ENCODE measurements at places on chromosomes 5 and 9.

DNA sequence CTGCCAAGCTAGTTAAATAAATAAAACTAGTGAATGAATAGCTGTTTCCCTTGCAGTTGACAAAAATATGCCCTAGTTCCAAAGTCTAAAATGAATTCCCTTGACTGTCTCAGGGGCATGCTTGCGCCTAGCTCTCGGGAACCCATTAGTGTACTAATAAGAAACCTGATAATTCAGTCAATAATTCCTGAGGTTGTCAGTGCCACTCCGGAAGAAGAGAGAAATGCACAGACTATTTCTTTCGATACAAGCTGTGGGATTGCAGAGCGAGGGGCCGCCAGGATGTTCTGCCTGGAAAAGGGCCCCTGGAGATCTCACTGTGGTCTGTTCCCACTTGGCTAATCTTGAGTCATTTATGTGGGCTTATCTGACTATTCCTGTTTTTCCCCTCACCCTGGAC, 56.4 kb upstream of the LARP1 start:
- peak; percentile 46 for DNase-seq

DNA sequence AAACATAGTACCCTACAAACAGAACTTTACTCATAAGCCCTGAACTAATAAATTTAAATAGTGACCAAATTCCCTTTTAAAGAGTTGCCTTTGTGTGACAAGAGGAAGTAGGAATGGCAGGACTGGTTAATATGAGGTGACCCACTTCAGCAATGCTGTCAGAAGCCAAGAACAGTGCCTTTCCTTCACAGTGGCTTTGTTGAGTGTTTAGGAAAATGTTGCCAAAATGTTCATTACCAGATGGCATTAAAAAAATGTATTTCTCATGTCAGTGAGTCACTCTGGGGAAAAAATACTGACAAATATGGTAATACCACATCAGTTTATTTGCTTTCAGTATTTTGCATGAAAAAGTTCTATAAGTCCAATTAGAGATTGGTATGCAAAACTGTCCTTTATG, 103.3 kb downstream of the DIRAS2 start:
- peak; percentile 4 for DNase-seq

DNA sequence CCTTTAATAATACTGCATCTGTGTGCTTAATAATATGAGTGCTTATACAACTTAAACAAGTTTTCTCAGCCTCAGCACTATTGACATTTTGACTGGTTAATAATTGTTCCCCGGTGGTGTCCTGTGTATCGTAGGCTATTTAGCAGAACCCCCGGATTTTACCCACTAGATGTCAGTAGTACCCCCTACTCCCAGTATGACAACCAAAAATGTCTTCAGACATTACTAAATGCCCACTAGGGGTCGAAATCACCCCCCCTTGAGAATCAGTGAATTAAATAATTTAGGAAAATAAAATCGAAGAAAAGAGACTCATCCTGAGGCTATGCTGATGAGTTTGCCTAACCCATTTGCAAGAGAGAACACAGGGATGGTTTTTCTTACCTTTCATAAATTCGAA, 166.3 kb downstream of the ATP10B start:
- no peak for DNase-seq

DNA sequence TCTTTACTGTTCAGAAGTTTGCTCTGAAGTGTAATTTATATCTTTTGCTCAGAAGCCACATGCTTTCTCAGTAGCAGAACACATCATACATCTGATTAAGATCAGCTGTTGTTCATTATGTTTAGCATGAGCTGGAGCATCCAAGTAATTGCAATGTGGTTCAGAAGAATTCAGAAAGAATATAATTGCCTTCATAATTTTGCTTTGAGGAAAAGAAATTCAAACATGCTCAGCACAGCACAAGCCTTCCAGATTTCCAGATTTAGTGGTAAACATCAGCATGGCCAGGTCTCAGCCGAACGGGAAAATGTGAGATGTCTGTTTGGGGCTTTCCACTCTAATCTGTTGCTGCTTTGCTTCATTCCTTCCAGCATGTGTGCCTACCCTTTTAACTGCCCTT, 65.9 kb downstream of the ITGA1 start:
- peak; percentile 67 for DNase-seq

- DNase-seq = peak; percentile 30
These were observed 1.2 kb downstream of the JMY start for GRCh38 chr5:79236970-79237739.

GRCh38 chr5:17214893-17215292, 2.5 kb upstream of the BASP1 start:
- DNase-seq = no peak

DNA sequence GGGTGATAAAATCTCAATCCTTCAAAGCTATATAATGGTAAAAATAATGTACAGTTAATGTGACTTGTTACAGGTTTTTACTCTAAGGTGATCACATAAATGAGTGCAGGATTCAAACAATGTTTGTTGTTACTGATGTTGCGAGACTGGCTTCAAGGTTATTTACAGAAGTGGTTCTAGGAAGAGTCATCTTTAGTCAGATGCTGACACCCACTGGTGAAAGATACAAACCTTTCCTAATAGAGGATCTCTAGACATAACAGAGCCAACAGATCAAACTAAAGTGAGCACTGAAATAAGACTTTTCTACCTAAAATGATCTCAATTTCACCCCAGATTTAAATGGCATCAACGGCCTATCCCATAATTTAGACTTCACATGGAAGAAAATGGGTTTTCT, 20.2 kb downstream of the ARSB start:
- DNase-seq = peak; percentile 63

DNA sequence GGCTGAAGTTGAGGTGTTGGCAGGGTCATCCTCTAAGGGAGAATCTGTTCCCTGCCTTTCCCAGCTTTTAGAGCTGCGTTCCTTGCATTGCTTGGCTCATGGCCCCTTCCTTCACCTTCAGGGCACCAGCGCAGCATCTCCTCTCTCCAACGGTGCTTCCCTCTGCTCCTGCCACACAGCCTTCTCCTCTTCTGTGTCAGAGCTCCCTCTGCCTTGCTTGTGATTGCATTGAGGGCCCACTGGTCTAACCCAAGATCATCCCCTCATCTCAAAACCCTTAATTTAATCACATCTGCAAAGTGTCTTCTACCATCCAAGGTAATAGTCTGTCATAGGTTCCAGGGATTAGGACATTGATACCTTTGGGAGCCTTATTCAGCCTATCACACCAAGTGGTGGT, 205.7 kb upstream of the TBCA start:
- DNase-seq = no peak

DNA sequence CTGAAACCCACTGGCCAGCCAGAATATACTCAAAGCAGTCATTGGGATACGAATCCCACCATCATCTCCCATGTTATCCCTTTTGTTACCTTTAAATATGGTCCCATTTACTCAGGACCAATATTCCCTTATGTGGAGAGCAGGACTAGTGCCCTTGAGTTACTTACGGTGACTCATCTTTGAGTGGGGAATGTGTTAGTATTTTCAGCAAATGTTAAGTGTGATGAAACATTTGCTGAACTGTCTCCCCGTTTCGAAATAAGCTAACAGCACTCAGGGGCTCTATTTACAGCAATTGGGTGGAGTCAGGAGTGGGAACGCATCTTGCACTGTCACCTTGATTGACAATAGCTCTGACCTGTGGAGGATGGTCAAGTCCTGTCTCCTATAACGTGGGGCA, 67.4 kb downstream of the CTSL start:
- DNase-seq = peak; percentile 80

GRCh38 chr5:176181271-176181855, 56.9 kb upstream of the SIMC1 start:
- DNase-seq = no peak

- DNase-seq = peak; percentile 2
These were observed 57.3 kb upstream of the FNIP1 start for GRCh38 chr5:131854134-131854533.

- DNase-seq = no peak
These were observed 421.8 kb downstream of the ACTL7B start for GRCh38 chr9:108434036-108434435.

GRCh38 chr5:154285661-154286408, 95.3 kb downstream of the GALNT10 start:
- DNase-seq = peak; percentile 85

DNA sequence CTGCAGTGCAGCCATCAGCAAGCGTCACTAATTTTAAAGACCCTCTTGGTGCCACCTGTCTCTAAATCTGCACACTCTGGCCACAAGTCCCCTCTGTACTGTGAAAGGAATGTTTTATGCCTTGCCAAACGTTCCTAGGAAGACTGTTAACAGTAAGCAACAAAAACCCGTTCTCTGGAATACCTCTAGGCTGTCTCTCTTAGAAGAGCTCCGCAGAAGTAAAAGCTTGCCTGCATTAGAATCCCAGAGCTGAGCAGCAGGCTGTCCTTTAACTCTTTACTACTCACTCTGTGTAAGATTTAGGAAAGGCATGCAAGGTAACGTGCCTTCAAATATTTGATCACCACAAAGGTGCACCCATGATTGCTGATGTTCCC, 53.9 kb upstream of the C9orf72 start:
- no peak for DNase-seq

DNA sequence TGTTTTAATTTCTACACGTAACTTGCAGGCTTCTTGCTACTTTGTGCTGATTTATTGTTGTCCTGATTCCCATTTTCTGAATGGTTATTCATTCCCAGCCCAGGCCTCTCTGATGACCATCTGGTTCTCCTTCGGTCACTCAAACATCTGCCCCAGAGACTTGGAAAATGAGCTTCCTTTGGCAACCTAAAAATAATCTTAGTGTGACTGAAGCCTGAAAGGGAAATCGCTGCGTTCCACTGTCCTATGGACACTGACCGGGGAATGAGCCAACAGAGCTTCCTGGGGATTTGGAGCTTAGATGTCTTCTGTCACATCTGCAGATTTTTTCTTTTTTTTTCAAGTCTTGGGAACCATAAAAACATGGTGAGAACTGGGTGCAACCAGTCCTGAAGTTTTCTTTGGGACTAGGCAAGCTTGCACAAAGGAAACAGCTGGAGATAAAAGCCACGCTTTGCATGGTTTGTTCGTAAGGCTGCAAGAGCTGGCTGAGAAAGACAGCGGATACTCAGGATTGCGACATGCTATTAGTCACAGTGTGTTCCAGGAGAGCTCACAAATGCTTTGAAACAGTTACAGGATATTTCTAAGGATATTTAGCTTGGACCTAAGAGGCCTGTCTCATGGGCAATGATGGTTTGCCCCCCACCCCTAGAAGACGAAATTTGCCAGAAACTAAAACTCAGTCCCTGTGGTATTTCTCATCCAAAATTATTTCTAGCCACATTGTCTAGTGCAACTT, 146.2 kb downstream of the GOLPH3 start:
- peak; percentile 97 for DNase-seq

DNA sequence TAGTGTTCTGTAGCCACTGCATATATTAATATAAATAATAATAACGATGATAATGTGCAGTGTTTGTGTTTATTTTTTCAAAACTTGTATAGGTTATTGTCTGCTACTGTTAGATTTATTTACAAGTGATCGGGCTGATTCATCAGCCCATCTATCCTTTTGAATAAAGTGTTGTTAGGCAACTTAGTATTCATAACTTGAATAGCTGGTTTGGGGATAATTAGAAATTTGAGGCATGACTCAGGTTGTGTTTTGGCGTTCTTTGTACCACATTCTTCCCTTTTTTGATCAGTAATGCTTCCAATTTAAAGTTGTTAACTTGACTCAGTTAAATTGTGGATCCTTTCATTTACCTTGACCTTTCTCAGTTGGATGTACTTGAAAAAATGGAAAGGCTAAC, 69.7 kb downstream of the FOCAD start:
- peak; percentile 32 for DNase-seq

GRCh38 chr5:115333164-115333563, 36.7 kb upstream of the CCDC112 start:
- DNase-seq = peak; percentile 24

- no peak for DNase-seq
These were observed 389.0 kb upstream of the BRINP1 start for GRCh38 chr9:119758241-119758640.

- no peak for DNase-seq
These were observed 465.0 kb downstream of the BNC2 start for GRCh38 chr9:16405421-16405820.

DNA sequence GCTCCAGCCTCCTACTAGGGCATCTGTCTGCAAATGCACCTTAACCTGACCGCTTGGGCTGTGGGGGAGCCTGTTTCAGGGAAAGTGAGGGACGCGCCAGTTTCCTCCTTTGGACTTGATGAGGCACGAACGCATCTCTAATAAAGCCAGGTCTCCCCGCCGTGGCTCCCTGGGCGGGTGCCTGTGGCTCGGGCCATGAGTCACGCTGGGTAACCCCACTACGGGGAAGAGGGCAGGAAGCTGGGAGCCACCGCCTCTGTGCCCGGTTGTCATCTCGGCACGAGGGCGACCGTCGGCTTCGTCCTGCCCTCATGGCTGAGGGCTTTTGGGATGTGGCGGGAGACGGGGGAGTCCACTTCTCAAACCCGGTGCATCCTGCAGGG, 12.1 kb downstream of the NOTCH1 start:
- no peak for DNase-seq

DNA sequence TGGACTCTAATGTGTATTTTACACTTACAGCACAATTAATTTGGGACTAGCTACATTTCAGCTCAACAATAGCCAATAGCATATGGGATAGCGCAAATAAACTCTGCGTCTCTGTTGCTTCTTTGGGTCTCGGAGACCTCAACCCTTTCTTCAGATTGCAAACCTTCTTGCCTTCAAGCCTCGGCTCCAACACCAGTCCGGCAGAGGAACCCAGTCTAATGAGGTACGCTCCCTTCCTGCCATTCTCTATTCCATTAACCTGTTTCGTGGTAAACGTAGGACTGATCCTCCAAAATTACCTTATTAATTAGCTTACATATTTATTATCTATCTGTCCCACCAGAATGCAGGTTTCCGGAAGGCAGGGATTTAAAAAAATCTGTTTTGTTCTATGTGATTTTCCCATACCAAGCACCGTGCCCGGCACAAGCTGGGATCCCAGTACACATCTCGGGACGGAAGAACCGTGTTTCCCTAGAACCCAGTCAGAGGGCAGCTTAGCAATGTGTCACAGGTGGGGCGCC, 525 bp upstream of the DAPK1 start:
- DNase-seq = no peak

DNA sequence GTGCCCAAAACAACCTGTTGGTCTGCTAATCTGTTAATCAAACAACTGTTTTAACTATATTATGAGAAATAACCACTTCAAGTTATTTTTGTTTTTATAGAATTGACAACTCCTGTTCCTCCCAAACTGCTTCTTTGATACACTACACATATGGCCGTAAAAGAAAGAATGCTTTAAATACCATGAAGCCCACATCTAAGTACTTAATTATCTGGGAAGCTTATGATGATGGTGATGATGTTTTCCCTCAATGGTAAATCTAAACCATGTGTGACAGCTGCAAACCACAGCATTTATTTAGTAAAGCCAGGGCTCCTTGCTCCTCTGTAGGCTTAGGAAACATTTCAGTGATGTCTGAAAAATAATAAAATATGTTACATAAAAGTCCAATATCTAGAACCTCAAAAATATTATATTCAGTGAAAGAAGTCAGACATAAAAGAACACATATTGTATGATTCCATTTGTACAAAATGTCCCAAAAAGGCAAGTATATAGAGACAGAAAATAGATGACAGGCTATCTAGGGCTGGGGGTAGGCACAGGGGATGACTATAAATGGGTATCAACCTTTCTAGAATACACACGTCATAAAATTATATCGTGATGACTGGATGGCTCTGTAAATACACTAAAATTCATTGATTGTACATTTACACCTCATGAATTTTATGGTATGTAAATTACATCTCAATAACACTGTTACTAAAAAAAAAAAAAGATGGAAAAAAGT, 154.1 kb downstream of the EFNA5 start:
- peak; percentile 68 for DNase-seq

All from fibroblast of skin of right biceps (primary cell).